GM12864 (cell line): ENCODE measurements at places on chromosomes 1 and 21.

DNA sequence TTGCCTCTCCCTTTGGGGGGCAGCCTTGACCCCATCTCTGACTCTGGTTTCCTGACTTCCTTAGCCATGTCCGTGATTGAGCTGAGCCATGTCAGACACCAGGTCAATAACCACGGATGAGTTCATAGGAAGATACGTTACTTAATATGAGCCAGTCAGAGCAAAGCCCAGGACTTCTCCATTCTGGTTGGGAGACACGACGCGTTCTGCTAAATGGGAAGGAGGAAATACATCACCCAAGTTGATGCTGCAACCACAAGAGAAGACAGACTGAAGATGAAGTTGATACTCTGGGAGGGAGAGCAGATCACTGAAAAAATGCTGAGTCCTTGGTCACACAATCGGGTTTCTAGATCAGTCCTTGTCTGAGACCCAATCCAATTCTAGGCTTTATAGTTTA lies 90.9 kb downstream of the MATN1 start:
- no peak for DNase-seq

- no peak for DNase-seq
Observed at GRCh38 chr1:222557148-222557547, 9.2 kb upstream of the HHIPL2 start.

GRCh38 chr1:22119626-22120468 lies 23.1 kb downstream of the WNT4 start:
- DNase-seq, result no peak

DNA sequence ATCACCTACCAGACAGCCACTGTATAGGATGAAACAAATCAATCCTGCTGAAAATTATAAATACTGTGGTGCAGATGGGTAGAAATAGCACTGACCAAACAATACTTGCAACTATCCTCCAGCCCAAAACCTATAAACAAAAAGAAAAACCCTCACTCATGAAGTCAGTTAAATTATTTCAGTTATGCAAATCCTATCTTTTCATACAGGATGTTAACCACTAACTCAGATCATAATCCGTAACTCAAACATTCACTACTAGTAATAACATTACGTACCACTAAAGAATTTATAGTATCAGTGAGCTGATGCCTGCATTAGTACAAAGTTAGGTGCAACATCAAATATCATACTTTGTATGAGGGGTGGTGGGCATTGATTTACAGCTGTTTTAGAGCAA lies 2.6 kb downstream of the NDC1 start:
- no peak for DNase-seq

GRCh38 chr1:2821966-2822620 lies 20.6 kb upstream of the TTC34 start:
- no peak for DNase-seq

DNA sequence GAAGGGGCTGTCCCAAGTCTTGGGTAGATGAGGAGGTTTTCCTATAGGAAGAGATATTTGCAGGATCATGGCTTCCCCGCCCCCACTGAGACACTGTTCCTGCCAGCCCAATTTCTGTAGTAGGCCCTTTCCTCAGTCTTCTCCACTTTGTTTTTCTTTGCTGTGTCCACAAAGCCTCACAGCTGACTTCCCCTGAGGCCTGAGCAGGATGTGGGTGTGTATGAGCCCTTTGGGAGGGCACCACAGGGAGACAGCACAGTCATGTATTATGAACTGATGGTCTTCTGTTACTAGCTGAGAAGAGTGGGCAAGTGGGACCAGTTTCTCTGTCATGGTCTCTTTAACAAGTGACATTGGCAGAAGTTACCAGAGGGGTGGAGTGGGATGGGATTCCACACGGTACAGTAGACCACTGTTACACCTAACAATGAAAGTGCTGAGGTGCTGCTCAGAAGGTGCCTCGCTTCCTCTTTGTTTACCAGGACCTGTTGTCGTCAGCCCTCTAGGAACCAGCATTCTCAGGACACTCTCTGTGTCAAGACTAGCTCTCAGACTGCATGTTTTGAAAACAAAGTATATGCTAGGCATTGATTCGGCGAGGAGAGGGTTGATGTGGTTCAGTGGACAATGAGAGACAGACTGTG lies 253.8 kb upstream of the HOOK1 start:
- no peak for DNase-seq

DNA sequence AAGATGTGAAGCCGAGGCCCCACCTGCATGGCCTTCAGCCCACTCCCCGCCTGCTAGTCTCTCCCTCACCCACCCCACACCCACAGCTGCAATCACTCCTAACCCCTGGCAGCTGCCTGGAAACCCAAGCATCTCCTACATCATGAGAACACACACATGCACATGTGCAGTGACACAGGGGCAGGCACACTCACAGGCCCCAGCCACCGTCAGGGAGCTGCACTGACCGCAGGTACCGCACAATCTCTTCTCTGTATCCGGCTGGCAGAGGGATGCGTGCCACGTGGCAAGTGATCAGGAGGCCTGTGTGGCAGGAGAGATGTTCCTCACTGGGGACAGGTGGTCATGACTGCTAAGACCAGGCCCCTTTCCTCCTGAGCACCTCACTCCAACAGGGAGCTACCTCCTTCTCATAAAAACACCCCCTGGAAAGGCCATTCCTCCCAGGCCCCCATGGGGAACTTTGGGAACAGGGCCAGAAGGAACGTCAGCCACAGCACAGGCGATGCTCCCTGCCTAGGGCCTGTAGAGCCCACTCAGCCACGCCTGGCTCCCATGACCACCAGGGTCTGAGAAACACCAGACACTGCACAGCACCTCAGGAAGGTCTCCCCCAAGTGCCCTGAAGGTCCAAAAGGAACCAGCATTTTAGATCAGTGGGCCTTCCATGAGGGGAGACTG lies 6.0 kb downstream of the LSS start:
- DNase-seq, result no peak

- DNase-seq, result no peak
Observed at GRCh38 chr1:246274186-246274585, 232.9 kb downstream of the SMYD3 start.

DNA sequence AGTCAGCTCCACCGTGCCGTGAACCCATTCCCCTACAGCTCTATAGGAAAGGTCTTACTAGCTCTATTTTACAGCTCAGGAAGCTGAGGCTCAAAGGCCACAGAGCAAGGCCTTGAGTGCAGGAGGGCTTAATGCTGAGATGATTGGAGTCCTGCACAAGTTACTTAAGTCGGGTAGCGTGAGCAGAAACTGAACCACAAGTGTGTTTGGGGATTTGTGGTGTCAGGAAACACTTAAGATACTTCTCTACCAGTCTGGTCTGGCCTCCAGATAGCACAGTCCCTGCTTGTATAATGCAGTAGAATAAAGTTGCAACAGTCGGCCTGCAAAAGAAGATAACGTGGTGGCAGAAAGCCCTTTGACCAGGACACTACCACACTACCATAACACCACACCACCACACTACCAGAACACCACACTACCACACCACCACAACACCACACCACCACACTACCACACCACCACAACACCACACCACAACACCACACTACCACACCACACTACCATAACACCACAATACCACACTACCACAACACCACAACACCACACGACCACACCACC lies 118.1 kb downstream of the SPSB1 start:
- peak; percentile 96 for DNase-seq

- peak; percentile 24 for DNase-seq
Observed at GRCh38 chr1:116724765-116725375, 29.4 kb upstream of the CD2 start.

- DNase-seq, result no peak
Observed at GRCh38 chr1:119721896-119722295, 10.2 kb downstream of the PHGDH start.

DNA sequence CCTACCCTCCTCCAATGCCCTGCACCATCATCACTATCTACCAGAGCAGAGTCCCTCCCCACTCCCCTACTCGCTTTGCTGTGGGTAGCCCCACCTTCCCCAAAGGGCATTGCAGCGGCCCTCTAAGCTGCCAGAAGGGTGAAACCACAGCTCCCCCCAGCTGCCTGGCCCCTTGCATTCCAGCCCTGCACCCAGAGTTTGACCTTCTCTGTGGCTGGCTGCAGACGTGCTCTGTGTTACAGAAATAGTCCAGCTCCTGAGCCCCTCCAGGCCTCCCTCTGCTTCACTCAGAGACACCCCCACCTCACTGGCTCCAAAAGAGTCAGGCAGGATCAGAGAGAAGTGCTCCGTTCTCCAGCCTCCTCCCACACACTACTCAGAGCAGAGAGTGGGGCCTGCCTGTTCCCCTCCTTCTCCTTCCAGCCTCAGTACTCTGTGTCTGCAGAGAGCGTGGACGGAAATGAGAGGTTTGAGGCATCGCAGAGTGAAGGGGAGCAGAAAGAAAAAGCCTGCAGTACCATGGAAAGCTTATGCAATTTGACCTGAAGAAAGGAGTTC lies 63.2 kb downstream of the PLEKHA6 start:
- no peak for DNase-seq

DNA sequence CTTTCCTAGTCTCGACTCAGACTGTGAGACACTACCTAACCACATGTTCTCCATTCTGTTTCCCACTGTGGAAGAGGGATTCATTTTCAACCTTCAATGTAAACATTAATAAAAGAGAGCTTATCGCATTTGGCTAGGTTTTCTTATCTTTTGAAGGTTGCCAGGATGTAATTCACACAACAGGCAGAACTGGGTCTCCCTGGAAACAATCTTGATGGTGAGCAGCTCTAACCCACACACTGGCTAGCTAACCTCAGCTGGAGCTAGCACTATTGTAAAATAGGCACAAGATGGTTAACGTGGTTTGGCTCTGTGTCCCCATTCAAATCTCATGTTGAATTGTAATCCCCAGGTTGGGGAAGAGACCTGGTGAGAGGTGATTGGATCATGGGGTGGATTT lies 75.1 kb downstream of the ZSCAN20 start:
- no peak for DNase-seq

GRCh38 chr1:168019407-168019806 lies 82.5 kb upstream of the MPC2 start:
- no peak for DNase-seq

DNA sequence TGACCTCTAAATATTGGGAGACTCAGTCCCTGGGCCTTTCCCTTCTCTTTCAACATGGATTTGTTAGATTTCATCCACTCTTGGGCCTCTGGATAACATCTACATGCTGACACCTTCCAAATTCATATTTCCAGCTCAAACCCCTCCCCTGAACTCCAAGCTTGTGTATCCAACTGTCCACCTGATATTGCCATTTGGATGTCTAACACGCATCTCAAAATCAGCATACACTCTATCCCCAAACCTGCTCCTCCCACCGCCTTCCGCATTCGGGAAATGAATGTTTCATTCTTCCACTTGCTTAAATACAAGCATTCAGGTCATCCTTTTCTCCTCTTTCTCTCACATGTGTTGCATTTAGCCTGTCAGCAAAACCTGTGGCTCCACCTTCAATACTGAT lies 17.5 kb upstream of the KAZN start:
- no peak for DNase-seq

GRCh38 chr1:211715971-211716370 lies 40.5 kb upstream of the NEK2 start:
- DNase-seq, result no peak

- peak; percentile 10 for DNase-seq
Observed at GRCh38 chr1:168603501-168604110, 27.2 kb downstream of the XCL1 start.

GRCh38 chr1:229579059-229579673 lies 20.7 kb upstream of the ABCB10 start:
- DNase-seq, result peak; percentile 25

DNA sequence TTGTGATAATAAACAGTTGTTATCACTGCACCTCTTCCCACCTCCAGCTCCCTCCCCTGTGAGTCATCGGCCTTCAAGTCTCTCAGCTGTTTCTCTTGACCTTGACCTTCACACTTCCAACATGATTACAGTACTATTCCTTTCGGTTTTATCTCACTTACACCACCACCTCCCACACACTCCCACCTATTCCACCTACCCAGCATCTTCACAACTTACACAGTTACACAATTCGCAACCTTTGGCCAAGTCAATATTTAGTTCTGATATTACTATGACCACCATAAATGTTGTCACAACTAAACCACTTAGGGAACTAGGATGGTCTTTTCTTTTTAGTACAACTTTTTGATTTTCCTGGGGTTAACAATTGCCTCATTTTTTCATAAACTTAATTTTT lies 60.2 kb downstream of the RIPK4 start:
- DNase-seq, result peak; percentile 10

GRCh38 chr1:150619576-150620509 lies 9.6 kb downstream of the ENSA start:
- no peak for DNase-seq

DNA sequence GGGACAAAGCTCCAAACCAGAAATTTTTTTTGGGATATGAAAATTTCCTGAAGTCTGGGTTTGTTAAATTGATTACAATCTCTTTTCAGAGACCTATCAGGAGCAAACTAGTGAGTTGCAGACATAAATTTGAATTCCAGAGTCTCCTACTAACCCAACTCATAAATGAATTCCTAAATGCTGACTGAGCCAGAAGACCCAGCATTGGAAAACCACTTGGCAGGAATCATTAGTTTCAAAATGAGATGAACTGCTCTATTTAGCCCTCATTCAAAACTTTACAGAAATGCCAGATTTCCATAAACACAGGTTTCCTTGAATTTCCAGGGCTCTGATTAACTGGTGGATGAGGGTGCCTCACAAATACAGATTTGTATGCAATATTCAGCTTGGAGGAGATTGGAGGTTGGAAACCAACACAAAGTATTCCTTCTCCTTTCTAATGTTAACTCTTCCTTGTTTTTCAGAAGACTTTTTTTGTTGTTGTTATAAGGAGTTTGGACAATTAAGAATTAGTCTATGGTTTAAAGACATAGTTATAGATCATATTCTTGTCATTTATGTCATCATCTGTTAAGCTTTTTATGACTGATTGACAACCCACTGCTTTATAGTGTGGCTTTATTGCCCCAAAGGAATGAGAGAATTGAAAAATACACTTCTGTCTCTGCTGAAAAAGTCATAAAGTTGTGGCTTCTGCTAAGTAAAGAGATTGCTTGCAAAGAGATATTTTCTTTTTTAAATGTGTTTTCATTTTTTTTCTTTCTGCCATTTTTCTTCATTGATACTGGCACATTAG lies 222.8 kb downstream of the HLX start:
- DNase-seq, result no peak

DNA sequence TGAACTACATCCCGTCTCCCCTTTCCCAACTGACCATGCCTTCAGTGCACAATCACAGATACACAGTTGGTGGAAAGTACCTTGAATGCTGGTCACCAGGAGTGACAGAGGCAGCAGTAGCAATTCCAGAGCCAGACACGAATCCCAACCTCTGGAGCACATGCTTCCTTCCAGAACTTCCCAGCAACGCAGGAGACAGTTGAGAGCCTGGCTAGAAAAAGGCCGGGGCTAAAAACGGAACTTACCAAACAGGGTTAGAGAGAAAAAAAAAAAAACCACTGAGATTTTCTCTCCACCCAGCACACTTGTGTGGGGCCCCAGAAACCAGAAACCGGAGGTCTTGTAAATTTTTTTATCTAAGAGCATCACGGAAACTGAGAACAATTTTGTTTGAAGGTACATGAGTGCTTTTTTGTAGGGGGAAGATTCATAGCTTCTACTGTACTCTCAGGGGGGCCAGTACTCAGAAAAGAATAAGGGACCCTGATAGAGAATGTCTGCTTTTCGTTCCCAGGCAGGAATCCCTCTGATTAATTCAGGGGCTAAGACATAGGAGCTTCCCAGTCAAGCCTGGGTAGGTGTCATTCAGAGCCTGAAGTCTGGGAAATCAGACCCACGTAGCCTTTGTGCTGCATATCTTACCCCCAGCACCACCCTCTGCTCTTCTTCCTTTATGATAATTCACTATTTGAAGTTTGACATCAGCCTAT lies at the start of gene CD48:
Gene CD48 (minus strand): TSS at position 221 of the 710 bp plus-strand sequence. CDS start 59 bp downstream, at position 162.
- peak; percentile 81 for DNase-seq
